ENCODE measurements at places on chromosomes 11 and 22.

GRCh38 chr22:22167791-22168189, 76.8 kb upstream of the VPREB1 start:
- peak; percentile 53 for DNase-seq

DNA sequence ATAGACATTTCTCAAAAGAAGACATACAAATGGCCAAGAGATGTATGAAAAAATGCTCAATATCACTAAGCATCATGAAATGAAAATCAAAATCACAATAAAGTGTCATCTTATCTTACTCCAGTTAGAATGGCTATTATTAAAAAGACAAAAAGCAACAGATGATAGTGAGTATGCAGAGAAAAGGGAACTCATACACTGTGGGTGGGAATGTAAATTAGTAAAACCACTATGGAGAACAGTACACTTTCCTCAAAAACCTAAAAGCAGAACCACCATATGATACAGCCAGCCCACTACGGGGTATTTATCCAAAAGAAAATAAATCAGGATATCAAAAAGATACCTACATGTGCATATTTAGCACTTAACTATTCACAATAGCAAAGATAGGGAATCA, 700.0 kb upstream of the ANO5 start:
- no peak for DNase-seq

GRCh38 chr22:32413719-32414118, 1.7 kb upstream of the RTCB start:
- DNase-seq = no peak

DNA sequence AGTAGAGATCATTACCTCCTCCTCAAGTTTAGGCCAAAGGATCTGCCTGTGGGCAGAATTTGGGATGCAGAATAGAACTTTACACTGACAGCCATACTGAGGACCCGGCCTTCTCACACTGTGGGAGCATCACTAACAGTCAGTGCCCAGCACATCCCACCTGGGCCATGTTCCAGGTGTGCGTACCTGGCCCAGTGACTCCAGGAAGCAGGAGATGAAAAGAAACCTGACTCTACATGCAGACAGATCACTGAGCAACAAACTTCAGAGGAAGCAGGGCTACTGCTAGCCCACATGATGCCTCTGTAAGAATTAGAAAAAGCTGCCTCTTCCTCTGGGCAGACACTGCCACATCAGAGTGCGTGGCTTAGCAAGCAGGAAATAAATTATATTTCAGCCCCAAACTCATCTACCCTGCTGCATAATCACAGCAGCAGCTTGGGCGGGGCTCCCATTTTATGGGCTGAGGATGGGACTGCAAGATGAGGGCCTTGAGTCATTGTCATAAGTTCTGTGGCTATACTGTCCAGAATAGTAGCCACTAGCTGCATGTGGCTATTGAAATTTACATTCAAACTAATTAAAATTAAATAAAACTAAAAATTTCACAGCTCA, 6.0 kb upstream of the LMO2 start:
- DNase-seq = no peak

DNA sequence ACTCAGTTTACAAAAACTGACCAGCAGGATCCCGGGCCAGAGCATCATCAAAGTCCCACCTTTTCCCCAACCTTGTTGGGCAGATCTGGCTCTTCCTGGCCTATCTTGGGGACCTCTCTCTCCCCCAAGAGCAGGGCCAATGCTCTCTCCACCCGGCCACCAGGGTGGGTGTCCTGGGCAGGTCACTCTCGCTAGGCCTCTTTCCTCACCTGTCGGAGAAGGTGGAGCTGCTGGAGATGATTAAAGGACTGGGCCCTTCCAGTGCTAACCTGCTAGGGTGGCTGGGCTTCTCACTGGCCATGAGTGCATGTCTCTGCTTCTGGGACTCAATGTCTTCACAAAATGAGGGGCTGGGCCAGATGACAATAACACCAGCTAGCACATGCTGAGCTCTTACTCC, 2.9 kb upstream of the CAPN5 start:
- DNase-seq = no peak

DNA sequence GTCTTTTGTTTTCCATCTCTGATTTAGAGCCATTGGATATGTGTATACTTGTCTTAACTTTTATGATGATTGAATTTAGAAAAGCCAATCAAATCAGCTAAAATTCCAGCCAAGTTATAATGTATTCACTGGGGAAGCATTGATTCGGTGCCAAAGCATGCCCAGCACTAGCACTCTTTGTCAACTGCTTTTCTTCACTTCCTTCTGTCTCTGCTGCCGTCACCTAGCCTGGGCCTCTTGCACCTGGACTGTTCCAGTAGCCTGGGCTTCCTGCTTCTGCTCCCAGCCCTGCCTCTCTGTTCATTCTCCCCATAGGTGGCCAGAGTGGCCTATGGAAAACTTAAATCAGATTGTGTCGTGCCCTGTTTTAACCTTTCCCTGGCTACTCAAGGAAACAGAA, 80.7 kb downstream of the NAV2 start:
- no peak for DNase-seq

DNA sequence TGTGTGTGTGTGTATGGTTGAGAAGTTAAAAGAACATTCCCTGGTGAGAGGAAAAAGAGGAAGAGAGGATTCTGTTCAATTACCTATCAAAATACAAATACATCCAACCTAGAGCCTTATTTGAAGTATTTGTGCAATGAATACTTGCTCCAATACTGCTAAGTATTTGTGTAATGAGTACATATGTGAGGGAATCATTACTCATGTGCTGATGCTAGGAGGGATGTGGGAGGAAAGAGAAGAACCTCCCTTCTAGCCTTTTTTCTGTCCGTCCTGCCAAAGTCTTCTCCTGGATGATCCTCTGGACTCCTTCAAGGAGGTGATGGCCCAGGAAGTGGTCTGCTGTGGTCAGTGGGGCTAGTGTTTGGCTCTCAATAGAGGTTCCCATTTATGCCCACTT, 36.0 kb upstream of the ACCSL start:
- DNase-seq = no peak

DNA sequence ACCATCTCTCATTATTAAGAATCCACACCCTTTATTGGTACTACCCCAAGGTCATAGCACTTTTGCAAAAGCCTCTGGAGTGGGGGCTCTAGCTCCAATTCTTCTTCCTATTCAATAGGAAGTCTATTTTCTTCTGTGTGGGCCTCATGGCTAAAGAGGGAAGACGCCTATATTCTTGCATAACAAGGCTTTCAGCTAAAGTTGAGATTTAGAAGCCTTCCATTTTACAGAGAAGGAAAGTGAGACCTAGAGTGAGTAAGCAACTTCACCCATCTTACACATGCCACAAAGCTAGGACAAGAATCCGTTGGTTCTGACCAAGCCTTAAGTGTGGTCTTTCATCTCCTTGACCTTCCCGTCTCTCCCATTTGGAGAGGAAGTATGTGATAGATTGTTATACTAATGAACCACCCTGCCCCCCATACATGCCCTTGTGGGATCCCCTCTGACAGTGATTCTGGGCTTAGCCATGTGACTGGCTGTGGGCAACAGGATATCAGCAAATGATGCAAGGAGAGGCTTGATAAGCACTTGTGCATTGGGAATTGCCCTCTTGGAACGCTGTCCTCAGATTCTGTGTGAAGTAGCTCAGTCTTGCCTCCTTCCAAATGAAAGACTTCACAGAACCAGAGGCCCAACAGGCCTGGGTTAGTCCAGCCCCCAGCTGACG, 12.3 kb downstream of the BACE1 start:
- DNase-seq = no peak

GRCh38 chr11:94511932-94512781, at the start of gene C11orf97:
Gene C11orf97 (plus strand): TSS chr11:94512461. CDS start chr11:94512529, 68 bp downstream.
- DNase-seq = no peak

- DNase-seq = peak; percentile 48
Observed at GRCh38 chr11:68890490-68891231, 13.0 kb downstream of the MRPL21 start.

- no peak for DNase-seq
Observed at GRCh38 chr22:17767233-17768065, 6.8 kb downstream of the BID start.

- DNase-seq = no peak
Observed at GRCh38 chr11:61503135-61503770, 5.3 kb upstream of the LRRC10B start.

DNA sequence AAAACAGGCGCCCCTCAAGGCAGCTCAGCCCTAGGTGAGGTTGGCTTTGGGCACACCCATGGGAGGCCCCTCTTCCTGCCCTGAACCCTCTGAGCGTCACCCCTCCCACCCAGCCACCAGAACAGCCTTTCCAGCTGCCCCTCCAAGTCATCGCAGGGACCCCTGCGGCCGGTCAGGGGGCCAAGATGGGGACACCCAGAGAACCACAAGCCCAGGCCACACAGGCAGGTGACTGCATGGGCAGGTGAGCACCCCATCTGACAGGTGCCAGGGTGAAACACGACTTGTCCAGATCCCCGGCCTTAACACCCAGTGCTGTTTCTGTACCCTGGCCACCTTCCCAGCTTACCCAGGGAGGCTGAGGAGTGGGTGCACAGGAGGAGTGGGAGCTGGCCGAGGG, 24.6 kb upstream of the GRAMD4 start:
- DNase-seq = no peak

GRCh38 chr11:62925308-62925707, 4.1 kb upstream of the CHRM1 start:
- DNase-seq = no peak

DNA sequence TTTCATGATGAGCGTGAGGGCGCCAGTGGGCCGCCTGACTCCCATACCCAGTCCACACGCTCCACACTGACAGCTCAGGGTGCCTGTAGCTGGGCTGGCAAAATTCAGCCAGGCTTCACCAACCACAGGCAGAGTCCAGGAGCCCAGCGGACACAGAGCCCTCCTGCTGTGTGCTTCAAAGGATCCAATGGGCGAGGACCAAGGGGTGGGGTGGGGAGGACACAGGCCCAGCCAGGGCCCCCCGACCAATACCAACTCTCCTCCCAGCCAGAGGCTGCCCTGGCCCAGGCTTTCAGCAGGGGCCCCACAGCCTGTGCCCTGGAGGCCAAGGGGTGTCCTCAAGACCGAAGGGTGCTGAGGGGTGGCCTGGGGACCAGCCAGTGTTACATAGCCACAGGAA, 336.1 kb downstream of the CTTN start:
- no peak for DNase-seq

DNA sequence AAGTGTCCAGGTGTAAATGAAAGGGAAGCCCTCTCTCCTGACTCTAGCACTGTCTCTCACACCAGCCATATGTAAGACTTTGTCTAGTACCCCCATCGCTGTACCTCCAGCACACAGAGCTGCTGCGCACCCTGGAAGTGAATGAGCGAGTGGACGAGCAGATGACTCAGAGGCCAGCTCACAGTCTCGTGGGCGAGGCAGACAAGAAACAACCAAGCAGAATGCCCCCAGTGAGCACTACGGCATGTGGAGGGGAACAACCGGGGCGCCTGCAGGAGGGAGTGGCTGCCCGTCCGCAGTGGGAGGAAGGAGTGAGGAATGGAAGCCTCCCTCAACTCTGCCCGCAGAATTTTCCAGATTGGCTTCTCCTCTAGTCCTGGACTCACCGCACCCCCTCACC, 46.4 kb downstream of the MCM5 start:
- no peak for DNase-seq

- no peak for DNase-seq
Observed at GRCh38 chr22:33896575-33897447, 23.5 kb downstream of the LARGE1 start.

GRCh38 chr22:50269970-50270665, at the start of gene MAPK11:
Gene MAPK11 (minus strand): TSS chr22:50270380. CDS start chr22:50270292, 88 bp downstream.
- DNase-seq = peak; percentile 35

GRCh38 chr11:24496736-24497725, at the start of gene LUZP2:
Gene LUZP2 (plus strand): TSS chr11:24497053.
- DNase-seq = no peak

GRCh38 chr22:27850000-27850521, 48.5 kb upstream of the MN1 start:
- DNase-seq = no peak

DNA sequence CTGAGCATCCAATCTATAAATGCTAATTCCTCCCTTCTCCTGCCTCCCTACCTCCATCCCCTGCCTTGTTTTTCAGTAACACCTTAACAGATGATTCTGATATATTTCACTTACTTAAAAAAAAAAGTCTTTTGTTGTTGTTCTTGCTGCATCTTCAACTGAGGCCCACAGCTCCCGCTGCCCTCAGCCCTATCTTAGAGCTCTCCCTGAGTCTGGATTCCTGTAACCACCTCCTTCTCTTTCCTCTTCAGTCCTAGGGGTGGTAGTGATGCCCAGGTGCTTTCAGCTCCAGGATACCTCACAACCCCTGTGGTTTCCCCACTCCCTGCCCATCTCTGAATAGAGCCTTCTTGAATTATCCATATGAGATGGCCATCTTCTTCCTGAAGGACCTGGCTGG, 3.7 kb upstream of the KCNE3 start:
- DNase-seq = no peak

GRCh38 chr11:124864176-124864891, 898 bp upstream of the ROBO3 start:
- DNase-seq = no peak

- no peak for DNase-seq
Observed at GRCh38 chr11:111719379-111719778, 46.8 kb downstream of the PPP2R1B start.

- DNase-seq = no peak
Observed at GRCh38 chr11:107184986-107185385, 166.7 kb upstream of the GUCY1A2 start.

- no peak for DNase-seq
Observed at GRCh38 chr11:11618973-11619435, 2.8 kb downstream of the GALNT18 start.

DNA sequence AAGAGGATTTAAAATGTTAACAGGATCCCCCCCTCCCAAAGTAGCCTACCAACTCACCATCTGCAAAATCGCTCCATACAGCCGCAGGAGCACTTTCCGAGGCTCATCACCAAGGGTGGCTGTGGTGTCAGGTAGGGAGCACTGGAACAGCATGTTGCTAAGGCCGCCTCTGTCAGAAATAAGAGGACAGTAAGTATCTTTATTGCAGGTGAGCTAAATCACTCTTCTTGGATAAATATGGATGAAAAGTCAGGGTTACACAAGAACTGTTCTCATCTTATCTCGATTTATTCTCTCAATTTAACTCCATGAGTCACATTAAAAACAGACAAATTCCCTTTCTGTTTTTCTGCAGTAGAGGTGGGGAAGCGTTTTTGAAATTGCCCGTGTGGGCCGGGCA, 24.2 kb downstream of the CHKA start:
- DNase-seq = no peak

GRCh38 chr11:47373876-47374719, 4.2 kb downstream of the SPI1 start:
- peak; percentile 24 for DNase-seq

DNA sequence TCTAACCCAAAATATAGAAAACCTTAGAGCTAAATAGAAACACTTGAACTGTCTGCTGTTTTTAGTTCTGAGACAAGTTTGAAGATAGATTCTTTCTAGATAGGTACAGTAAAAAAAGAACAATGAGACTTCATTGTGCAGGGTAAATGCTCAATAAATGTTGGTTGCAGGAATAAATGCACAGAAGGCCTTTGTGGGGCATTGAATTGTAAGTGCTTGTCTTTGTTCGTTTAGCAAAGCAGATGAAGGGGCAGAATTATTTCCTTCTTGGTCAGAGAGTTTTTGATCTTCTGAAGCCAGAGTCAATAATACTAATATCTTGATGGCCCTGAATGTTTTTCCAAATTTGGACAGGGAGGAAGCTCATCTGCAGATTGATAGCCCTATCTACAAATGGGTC, 340.4 kb downstream of the OPCML start:
- no peak for DNase-seq

GRCh38 chr11:97972731-97973130, 1048.0 kb upstream of the CNTN5 start:
- no peak for DNase-seq
